ENCODE measurements at places on chromosomes 2 and 18. TPM values are rescaled to one million over a fixed set of nuclear protein-coding genes. Genes with fewer than 3 reads are reported as not detected.

Gene XDH
- not detected for total RNA-seq

DNA sequence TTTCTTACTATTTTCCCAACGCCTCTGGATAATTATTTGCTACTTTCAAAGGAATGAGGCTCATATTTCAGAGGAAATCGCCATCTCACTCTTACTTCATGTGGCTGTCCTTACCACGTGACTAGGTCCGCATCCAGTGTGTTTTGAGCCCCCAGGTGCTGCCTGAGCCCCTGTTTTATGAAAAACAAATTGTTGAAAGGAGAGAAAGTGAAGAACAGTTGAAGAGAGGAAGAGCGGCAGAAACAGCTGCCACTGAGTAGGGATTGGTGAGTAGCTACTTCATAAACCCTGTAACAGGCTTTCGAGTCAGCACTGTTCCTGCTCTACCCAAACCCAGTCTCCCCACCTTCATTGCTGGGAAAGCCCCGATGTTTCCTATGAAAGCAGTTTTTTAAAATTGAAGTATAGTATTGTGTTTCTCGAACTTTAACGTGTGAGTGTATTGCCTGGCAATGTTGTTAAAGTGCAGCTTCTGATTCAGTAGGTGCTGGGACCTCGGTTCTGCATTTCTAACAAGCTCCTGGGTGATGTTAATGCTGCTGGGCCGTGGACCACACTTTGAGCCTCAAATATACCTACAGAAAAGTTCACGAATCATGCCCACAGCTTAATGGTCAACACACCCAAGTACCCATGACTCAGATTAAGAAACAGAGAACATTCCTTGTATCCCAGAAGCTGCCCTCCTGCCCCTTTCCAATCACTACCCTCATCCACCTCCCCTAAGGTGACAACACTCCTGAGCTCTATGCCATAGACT, 39.7 kb downstream of the TMEM177 start:
- DNase-seq, result no peak
- no peaks in the 10 kb centered on the region for H3K27me3 ChIP-seq
- no peaks in the 10 kb centered on the region for H3K4me1 ChIP-seq
- no peaks in the 10 kb centered on the region for H3K36me3 ChIP-seq

DNA sequence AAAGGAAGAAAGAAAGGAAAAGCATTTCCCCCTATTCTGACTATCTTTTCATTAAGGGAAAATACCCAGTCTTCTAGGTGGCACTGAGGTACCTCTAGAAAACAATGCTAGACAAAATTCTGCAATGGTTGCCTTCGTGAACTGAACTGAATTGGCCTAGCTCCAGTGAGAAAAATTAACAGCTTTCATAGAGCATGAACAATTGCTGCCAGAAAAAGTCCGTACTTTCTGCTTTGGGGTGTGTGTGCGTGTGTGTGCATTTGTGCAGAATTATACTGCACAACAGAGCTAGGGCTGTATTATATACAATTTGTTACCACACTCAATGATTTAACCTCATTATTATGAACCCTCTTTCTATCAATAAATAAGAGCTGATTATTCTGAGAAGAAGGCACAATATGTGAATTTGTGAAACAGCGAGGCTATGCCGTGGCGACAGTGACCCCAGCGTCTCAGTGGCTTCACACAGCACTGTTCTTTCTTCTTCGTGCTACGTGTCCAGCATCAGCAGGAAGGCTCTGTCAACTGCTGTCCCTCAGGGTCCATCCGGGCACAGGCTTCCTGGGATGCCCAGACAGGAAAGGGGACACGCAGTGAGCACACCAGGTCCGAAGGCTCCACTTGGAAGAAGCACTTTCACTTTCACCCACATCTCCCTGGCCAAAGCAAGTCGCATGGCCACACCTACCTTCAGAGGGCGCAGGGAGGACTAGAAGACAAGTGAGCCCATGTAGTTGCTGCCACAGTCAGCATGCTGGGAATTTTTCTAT, 47.5 kb downstream of the PTGR3 start:
- H3K27ac ChIP-seq, result no peak overlapping the region
- H3K27me3 ChIP-seq, result peaks cover 3% of the 10 kb centered on the region
- DNase-seq, result peak; percentile 17
- peaks cover 12% of the 10 kb centered on the region for H3K4me1 ChIP-seq
- peak overlapping the region; percentile 5 for H3K4me3 ChIP-seq

Gene VWC2L
- not detected for total RNA-seq

DNA sequence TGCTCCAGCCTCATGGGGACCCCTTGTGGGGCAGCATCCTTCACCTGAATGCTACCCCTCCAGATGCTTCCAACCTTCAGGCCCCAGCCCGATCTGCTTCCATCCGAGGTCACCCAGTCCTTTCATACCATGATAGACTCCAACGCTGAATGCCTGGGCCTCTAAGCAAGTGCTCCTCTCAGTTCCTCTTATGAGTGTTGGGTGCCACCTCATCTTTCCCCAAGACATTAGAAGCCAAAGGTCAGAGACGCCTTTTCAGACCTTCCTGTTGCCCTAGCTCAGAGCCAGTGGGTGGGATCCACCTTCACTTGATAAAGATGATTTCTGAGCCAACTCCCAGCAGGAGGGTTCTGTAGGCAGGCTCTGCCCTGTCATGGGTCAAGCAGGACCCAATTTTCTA, 174.5 kb upstream of the MGAT5 start:
- H3K27ac ChIP-seq, result no peak overlapping the region
- H3K27me3 ChIP-seq, result no peaks in the 10 kb centered on the region
- no peak overlapping the region for H3K4me3 ChIP-seq
- H3K4me1 ChIP-seq, result no peaks in the 10 kb centered on the region
- no peaks in the 10 kb centered on the region for H3K36me3 ChIP-seq

- no peak overlapping the region for H3K4me3 ChIP-seq
- no peaks in the 10 kb centered on the region for H3K36me3 ChIP-seq
- no peaks in the 10 kb centered on the region for H3K4me1 ChIP-seq
- H3K27me3 ChIP-seq, result no peaks in the 10 kb centered on the region
Observed at GRCh38 chr2:236951830-236952475, 133.7 kb upstream of the COPS8 start.

- no peaks in the 10 kb centered on the region for H3K36me3 ChIP-seq
- no peak for DNase-seq
- H3K4me1 ChIP-seq, result no peaks in the 10 kb centered on the region
- H3K4me3 ChIP-seq, result no peak overlapping the region
- no peak overlapping the region for H3K27ac ChIP-seq
Observed at GRCh38 chr2:77085561-77085960, 436.6 kb downstream of the LRRTM4 start.
